Stimulated activated CD8-positive, alpha-beta memory T cell treated with anti-CD3 and anti-CD28 coated beads, Interleukin-4, amount 100 ng/mL, for 1 hour (primary cell): ENCODE measurements at places on chromosomes 12 and 14.

DNA sequence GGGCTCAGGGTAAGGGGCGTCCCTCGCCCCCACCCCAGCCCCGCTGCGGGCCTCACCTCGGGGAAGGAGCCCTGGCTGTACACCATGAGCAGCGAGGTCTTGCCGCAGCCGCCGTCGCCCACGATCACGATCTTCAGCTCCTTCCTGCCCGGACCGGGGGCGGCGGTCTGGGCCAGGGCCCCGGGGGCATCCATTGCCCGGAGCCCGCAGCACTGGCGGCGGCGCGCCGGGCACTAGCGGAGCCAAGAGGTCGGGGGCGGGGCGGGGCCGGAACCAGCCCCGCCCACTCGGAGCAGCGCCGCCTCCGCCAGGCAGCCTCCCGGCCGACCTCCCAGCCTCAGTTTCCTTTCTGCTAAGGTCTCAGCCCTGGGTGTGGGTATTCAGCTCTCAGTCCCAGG, at the start of gene RHOF:
Gene RHOF, minus strand, starts transcription at position 249 of the 398 bp plus-strand sequence. Its CDS starts 55 bp downstream, at position 194.
- DNase-seq: no peak

- DNase-seq: no peak
Observed at GRCh38 chr12:111799758-111800157, 33.0 kb downstream of the ALDH2 start.

DNA sequence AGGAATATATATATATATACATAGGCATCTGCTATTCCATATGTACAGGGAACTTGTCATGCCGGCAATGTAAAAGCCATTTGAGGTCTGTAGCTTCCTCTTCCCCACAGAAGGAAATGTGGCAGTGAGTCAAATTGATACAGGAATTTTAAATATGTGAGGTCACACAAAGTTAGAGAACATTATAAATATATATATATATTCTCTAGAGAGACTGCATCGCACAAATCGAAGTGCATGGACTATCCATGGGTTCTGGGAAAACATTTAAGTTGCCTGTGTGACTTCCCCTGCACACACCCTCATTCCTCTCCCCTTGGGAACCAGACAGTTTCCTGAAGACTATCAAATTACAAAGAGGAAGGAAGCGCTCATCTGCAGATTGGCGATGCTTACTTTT, 100.9 kb upstream of the CCDC91 start:
- no peak for DNase-seq

GRCh38 chr12:82635263-82635662, 51.4 kb upstream of the TMTC2 start:
- DNase-seq: no peak

GRCh38 chr12:131710464-131711457, at the start of gene SFSWAP:
SFSWAP (plus strand) TSS chr12:131711090; CDS start chr12:131711230, 140 bp downstream.
- DNase-seq: peak; percentile 52

DNA sequence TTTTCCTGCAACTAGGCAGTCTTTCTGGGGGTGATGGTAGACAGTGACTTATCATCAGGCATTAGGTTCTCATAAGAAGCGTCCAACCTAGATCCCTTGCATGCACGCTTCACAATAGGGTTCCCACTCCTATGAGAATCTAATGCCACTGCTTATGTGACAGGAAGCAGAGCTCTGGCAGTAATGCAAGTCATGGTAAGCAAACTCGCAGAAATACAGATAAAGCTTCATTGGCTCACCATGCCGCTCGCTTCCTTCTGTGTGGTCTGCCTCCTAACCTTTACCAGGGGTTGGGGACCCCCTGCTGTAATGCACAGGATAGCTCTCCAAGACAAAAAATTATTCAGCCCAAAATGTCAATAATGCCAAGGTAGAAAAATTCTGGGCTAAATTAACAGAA, 864.2 kb downstream of the TRHDE start:
- DNase-seq: no peak

GRCh38 chr14:32019276-32019675, 57.8 kb upstream of the ARHGAP5 start:
- DNase-seq: no peak
